Bronchial epithelial cell (primary cell): ENCODE measurements at places on chromosomes 5 and 9. TPM values are rescaled to one million over a fixed set of nuclear protein-coding genes. Genes with fewer than 3 reads are reported as not detected.

GRCh38 chr9:112559629-112560413 is 73.2 kb downstream of the KIAA1958 start:
- peak; percentile 3 for DNase-seq

DNA sequence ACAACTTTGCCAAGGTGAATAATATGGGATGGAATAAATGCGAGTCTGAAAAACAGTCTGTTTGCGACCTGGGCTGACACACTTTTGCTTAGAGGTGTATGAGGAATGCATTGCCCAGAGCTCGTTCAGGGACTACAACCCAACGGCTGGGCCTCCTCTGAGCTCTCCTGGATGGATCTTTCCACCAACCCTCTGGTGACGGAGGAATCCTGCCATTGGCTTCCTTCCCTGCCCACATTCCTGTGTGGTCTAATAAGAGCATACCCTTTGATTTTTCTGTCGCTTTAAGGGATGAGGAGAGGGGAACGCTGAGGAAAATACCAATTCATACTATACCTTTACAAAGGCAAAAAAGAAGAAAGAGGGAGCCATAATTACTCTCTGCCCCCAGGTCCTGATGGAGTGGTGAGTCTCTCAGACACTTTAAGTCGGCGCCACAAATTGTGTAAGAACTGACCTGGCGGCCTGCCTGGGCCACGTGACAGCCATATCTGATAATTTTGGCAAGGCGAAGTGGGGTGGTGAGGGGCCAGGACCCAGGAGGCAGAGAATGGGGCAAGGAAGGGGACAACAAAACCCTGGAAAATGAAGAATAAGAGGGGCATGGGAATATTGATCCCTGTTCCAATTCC is 265.2 kb upstream of the MSX2 start:
- no peak for DNase-seq

GRCh38 chr5:146240951-146241350 is 37.5 kb downstream of the RBM27 start:
- no peak for DNase-seq

DNA sequence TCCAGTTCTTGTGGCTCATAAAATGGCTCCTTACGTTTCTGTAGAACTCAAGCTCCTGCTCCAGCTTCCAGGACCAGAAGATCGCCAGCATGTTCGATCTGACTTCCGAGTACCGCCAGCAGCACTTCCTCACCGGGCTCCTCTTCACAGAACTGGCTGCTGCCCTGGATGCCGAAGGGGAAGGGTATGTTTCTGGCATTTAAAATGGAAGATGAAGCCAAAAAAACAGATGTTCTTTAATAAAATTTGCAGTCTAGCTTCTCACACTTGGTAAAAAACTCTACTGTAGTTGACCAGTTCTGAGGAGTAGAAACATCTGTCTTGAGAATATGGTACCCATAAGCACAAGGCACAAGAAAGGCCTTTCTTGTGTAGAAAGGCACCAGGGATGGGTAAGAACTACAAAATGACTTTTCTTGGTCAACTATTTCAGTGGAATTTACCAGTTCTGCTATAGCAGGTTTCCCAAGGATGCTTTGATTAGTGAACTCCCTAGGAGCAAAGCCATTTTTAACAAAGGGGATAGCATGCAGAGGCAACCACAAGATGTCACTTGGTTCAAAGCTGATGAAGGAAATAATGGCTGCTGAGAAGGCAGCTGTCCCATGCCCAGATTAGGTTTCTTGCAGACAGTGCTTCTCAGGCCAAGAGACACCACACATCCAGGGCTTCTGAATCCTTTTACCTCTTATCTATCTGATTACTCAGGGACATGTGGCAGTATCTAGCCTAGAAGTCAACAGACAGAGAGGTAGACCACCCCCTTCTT is 192.4 kb downstream of the DOCK8 start:
- DNase-seq = peak; percentile 18

DNA sequence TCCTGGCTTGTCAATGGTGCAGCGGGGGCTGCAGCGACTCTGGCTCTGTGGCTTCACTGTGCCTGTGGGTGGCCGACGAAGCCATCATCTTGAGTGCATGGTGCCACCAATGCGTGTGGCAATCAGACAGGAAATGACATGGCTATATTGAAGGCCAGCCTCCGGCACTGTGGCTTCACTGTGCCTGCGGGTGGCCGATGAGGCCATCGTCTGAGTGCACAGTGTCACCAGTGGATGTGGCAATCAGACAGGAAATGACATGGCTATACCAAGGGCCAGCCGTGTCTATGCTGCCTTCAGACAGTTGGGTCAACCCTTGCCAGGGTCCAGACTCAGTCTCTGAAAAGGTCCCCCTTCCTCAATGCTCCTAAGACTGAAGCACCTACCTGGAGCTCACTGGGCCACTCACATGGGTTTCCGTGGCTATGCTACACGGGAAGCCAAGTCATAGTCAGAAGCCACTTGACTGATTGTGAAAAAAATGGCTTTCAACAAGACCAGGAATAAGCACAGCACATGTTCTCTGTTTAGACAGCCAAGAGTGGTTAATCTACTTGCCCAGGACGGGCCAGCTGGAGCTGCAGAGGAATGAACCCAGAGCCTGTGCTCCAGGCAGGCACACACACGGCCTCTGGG is 67.5 kb upstream of the S1PR3 start:
- DNase-seq = no peak

- DNase-seq = no peak
These were observed 3.8 kb downstream of the PRRX2 start for GRCh38 chr9:129669141-129669718.

- DNase-seq = no peak
These were observed 394.5 kb downstream of the NFIB start for GRCh38 chr9:13919401-13919800.

GRCh38 chr9:107870927-107871680 is 381.5 kb upstream of the KLF4 start:
- peak; percentile 44 for DNase-seq

DNA sequence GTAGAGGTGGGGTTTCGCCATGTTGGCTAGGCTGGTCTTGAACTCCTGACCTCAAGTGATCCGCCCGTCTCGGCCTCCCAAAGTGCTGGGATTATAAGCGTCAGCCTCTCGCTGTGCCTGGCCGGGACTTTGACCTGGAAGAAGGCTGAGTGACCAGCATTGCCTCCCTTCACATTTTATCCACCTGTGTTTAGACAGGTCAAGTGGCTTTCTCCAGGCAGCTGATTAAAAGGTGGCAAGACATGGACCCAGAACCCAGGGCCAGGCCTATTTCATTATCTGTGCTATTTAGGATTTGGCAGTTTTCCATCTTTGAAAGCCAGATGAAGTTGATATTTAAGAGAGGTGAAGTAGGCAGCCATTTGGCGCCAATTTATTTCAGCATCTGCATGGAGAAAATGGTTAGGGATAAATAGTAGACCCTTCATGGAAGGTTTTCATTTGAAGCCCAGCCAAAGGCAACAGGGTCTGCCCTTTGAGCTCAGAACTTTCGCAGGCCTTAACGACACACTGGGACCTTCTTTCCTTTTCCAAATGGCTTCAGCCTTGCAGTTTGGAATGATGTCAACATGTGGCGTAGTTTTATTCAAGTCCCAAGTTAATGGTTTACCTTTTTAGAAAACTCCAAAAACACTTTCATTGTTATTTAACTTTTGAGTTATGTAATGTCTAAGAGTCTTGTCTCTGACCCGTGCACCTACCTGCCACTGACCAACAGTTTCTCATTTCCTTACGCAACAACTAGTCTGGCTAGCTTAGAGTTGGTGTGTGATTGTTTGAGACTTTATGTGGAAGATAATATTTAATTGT is 8.4 kb downstream of the DAPK1 start:
- no peak for DNase-seq

GRCh38 chr5:72842816-72843215 is 26.4 kb downstream of the TNPO1 start:
- peak; percentile 76 for DNase-seq

RNF180 gene
- 3.6 and 4.5 TPM in 2 replicates for total RNA-seq

FOXD4L3 gene
- total RNA-seq = not detected in 2 replicates

FAM153A gene
- total RNA-seq = 0.26 and 0.64 TPM in 2 replicates

DNAH5 gene
- under 0.01 and 0.13 TPM in 2 replicates for total RNA-seq

MYORG gene
- total RNA-seq = 2.1 and 5.1 TPM in 2 replicates
